ENCODE measurements at places on chromosomes 3 and 15.

DNA sequence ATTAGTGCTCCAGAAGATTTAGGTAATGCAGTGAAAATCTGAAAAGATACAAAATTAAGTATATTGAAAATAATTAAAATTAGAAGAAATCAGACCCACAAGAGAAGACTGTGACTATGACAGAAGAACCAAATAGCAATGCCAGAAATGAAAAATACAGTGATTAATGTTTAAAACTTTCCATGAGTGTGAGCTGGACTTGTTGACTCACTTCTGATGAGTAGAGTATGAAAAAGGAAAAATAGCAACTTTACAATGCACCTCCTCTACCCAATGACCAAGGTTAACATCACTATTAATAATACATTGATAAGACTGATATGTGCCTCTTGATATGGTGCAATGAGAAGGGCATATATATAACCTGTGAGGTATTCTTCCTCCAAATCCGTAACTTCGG, 39.3 kb upstream of the SLC22A13 start:
- no peak for DNase-seq

DNA sequence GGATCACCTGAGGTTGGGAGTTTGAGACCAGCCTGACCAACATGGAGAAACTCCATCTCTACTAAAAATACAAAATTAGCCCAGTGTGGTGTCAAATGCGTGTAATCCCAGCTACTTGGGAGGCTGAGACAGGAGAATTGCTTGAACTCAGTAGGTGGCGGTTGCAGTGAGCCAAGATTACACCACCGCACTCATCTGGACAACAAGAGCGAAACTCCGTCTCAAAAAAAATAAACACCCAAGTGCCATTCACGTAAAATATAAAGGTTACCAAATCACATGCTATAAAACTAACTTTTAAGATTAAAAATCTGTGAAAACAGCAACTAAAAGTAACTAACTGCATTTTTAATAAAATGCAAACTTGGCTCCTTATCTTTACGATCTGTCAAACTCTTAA, 8.9 kb downstream of the TRIM59 start:
- DNase-seq: no peak

- no peak for DNase-seq
Measured at GRCh38 chr3:156349978-156350377, 204.9 kb downstream of the SSR3 start.

DNA sequence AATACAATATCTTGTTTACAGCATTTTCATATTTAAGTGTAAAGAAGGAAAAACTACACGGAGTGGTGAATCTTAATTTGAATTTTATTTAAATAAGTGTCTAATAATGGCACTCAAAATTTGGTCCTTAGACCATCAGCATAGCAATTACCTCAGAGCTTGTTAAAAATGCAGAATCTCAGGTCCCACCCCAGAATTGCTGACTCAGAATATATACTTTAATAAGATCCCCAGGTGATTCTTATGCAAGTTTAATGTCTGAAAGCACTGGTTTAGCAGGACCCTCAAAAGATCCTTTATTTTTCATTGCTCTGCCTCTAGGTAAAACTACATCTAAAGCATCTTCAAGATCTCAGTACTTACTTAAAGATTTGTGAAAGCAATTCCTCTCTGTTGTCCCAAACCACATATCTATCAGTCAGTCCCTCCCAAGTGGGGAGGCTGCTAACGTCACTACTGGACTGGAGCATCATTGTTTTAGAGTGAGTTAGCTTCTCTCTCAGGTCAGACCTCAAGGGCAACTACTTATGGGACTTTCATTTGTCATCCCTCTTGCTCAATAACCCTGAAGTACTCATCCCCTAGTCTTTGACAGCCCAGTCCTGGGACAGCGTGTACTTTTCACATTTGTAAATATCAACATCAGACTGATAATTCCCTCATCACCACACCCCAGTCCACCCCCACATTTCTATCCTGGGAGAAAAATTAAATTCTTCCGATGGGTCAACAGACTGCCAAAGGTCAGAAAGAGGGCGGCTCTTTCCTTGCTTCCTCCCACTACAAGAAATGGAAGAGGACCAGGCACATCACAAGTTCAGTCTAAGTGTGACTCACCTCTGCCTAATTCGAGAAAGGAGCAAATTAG, 76.7 kb downstream of the CBLB start:
- DNase-seq: no peak
